ENCODE measurements at places on chromosomes 2 and 18.
A peak's percentile ranks its signal among the peaks of the same experiment; 100 is the strongest.

GRCh38 chr2:235594041-235594440 is 100.2 kb downstream of the AGAP1 start:
- DNase-seq = no peak

- no peak for DNase-seq
Measured at GRCh38 chr2:16626497-16626896, 39.1 kb downstream of the CYRIA start.

DNA sequence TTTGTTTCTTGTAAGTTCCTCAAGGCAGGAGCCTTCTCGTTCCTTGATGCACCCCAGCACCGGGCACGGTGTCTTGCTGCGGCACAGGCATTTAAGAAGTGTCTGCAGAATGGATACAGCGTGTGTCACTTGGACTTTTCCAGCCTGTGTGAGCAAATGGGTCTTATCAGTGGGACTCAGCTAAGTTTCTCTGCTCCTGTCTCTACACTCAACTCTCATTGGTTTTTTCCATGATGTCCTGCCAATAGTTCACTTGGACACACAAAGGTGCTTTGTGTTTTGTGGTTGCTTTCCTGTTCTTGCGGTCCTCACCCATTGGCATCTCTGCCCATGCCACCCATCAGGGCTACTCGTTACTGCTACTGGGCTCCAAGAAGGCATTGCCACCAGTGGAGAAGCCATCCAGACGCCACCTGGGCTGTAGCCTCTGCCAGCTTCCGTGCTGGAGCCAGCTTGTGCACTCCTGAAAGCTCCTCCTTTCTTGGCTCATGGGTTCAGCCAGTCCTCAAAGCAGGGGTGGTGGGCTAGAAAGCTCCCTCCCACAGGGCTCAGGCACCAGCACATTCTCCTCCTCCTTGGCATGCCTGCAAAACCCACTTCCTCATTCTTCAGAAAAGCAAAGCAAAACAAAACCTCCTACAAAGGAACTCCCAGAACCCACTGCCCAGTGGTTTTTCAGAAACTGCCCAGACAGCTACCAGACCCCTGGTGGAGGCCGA is 41.4 kb downstream of the IL1R2 start:
- no peak for DNase-seq

DNA sequence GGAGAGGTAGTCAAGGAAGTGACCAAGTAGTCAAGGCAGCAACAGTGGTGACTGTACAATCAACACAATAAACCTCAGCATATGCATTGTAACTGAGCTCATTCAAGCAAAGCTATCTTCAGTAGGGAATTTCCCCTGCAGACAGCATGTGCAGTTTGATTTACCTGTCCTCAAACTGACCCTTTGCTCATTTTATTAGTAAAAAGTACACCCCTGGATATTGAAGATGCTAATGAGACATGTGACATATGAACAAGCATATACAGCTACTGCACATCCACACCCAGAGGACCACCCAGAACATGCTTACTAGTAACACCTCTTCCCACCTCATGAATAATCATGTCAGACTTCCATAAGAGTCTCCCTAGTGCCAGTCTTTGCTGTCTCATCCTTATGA is 15.4 kb downstream of the C2orf81 start:
- DNase-seq = no peak

DNA sequence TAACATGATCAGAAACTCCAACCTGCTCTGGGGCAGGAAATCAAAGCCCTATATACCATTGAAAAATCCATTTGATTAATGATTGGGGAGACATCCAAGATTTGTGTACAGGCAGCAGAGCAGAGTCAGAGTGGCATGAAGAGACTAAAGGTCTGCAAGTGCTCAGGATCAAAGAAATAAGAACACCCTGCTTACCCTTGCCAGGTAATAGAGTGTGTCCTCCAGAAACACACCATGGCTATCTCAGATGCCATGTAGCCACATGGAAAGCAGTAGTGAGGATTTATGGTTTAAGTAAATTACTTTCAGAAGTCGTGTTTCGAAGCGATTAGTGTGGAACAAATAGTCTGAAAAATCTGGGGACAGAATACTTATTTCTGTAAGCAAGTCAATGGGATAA is 592.9 kb downstream of the SUCLG1 start:
- no peak for DNase-seq

DNA sequence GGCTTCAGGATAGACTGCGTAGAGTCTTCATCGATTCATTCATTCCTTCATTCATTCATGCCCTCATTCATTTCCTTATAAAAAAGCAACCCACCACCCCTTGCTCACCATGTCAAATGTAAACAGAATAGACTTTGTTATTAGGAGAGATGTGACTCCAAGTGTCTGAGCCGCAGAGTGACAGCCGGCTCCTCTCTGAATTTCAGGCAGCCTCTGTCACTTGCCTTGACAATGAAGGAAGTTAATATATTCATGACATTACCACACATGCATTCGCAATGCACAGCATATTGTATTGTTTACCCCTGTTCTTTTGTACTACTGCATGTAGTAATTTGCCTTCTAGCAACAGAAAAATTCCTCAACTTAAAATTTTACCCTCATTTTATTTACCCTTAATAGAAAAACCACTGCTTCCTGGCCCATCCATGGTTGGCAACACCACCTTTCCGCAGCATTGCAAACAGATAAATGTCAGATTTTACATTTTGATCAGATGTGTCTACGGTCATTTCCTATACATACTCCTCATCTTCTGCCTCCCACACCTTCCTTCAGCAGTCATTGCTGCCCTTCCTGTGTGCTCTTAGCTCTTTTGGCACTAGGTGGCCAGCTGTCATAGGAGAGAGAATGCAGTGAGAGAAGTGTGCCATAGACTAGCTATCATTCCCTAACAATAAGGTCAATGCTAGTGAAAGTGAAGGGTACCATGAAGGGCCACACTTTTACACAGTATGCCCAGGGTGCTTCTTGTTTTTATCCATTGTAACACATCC is 1090.8 kb downstream of the BCL11A start:
- no peak for DNase-seq

DNA sequence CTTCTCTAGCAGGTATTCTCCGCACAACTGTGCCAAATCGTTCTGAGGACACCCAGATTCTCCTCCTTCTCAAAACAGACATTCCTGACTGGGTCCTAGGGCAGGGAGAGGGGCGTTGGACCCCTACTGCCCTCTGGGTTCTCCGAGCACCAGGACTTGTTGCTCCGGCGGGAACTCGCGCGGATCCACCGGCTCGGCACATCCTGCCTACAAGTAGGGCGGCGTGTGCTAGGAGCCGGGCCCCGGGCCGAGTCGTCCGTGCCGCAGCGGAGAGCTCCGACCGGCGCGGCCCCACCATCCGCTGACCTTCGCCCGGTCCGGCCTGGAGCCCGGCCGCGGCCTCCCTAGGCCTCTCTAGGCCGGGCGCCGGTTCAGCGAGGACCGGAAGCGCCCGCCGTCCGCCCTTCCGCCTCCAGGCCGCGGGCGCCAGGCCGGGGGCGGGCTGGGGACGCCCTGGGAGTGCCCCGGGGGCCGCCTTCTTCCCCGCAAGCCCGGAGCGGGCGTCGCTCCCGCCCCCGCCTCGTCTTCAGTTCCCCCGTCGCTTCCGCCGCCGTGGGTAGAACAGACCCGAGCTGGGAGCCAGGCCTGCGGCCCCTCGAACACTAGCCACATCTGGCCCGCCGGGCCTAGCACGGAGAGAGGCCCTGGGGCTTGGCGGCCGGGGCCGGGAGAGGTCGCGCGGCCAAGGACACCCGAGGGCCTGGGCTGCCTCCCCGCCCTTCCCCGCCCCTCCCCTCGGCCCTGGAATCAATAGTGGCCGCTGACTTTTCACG is 7.6 kb upstream of the ONECUT2 start:
- DNase-seq = no peak

GRCh38 chr18:41845563-41845962 is 109.5 kb upstream of the PIK3C3 start:
- DNase-seq = no peak

- no peak for DNase-seq
Measured at GRCh38 chr2:36511858-36512603, 85.9 kb downstream of the FEZ2 start.

GRCh38 chr2:96114903-96115581 is 1.3 kb downstream of the ADRA2B start:
- no peak for DNase-seq

GRCh38 chr2:216837740-216838139 is 22.1 kb downstream of the TNP1 start:
- DNase-seq = no peak

- DNase-seq = no peak
Measured at GRCh38 chr2:150280231-150280630, 207.2 kb downstream of the RND3 start.

GRCh38 chr2:137644731-137645130 is 319.5 kb upstream of the HNMT start:
- DNase-seq = no peak

DNA sequence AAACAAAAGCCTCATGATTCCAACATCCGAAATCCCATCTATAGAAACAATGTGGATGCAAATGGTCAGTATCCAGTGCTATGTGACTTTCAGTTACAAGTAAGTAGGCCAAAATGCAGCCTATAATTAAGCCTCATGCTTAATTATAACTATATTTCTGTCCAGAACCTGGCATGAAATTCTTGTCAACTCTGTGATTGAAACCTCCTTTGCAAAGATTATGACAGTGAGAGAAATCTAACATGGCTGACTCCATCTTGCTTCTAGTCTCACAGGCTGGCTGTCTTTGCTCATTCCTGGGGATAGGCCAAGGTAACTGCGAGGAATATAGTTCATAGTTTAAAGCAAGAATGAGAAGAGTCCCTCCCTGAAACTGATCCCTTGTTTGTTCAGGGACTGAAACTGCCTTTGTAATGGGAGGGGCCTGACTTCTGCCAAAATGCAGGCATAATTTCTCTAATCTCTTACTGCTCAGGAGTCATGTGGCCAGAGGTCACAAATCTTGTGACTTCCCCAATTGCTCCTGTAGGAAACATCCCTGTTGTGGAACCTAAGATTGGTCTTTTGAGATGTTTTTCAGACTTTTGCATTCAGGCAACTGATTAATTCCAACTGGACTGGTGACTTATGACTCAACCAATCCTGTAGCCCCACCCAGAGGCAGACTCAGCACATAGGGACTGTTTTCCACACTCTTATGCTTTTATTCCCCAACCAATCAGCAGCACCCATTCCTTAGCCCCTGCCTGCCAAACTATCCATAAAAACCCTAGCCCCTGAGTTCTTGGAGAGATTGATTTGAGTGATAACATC is 84.5 kb upstream of the TLK1 start:
- DNase-seq = no peak

GRCh38 chr2:111145951-111146350 is 25.2 kb downstream of the BCL2L11 start:
- DNase-seq = no peak

- no peak for DNase-seq
Measured at GRCh38 chr18:12742453-12742852, 39.6 kb downstream of the PSMG2 start.

GRCh38 chr18:63648241-63648640 is 4.2 kb upstream of the SERPINB4 start:
- DNase-seq = no peak

DNA sequence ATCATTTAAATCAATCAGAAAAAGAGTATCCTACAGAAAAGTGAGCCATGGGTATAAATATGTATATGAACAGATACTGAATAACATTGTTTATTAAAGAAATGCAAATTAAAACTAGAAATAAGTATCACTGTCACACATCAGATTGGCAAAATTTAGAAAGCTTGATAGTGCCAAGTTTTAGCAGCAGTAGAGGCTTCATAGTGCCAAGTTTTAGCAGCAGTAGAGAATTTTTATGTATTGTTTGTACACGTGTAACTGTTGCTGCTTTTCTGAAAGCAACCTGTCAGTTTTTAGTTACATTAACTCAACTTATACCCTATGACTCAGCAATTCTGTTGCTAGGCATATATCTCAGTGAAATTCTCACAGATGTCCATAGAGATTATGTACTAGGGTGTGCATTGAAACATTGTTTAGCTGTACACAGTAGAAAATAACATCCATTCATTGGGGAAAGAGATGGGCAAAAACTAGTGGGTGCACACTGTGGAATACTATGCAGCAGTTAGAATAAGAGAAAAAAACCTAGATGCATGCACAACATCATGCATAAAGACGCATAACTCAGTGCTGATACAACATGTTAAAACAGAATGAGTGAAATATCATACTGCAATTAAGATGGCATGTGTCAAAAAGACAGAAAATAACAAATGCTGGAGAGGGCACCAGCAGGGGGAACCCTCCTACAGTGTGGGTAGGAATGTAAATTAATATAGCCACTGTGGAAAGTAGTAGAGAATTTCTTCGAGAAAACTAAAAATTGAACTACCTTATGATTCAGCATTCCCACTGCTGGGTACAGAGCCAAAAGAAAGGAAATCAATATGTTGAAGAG is 294.5 kb upstream of the NT5C1B start:
- DNase-seq = no peak

DNA sequence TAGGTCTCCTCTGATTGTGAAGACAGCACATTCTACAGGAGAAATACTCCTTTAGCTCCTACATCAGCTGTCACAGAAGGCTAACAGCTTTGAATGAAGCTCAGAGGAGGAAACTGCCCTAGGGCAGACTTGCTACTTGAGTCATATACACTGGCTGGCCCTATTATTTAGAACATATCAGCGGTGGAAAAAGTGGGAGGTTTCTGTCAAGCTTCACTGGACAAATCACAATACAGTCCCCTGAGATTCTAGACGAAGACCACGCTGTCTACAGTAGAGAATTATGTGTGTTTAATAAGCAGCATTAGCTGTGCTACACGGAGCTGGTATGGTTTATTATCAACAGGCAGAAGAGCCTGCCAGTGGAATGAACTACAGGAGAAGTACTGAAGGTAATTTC is 230.9 kb upstream of the FSIP2 start:
- DNase-seq = no peak

DNA sequence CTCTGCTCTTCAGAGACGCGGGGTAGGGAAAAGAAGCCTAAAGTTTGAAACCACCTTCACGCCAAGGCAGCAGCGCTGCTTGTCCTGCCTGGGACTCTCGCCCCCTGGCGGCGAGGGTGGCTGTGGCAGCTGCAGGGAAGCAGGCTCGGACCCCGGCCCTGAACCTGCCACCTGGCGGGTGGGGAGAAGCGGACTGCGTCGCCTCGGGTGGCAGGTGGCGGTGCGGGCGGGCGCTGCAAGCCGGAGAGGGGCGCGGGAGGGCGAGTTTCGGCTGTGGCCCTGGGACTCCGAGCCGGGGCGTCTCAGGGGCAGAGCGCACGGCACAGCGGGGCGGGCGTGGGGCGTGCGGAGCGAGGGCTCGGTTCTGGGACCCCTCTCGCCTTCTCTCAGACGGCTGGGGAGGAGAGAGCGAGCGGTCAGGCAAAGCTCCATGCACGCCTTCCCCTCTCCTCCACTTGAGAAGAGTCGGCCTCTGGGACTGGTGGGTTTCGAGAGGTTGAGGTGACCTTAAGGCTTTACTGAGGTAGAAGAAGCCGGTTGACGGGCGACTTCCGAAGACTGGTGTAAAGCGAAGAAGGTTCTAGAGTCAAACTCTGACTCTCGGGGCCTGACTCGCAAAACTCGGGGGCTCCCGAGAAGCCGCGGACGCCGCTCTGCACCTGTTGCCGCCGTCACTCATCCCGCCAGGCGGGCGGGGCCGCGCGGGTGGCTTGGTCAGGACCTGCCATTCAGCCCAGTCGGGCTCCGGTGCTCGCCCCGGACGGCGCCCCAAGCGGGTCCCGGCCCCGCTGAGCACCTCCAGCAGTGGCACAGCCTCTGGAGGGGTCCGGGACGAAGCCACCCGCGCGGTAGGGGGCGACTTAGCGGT is 1.1 kb upstream of the BOLL start:
- peak; percentile 23 for DNase-seq

- no peak for DNase-seq
Measured at GRCh38 chr2:216431531-216431856, 19.2 kb downstream of the SMARCAL1 start.
